ENCODE measurements at places on chromosomes 6 and 20. TPM values are rescaled to one million over a fixed set of nuclear protein-coding genes. Genes with fewer than 3 reads are reported as not detected.

Gene SLC24A3
- total RNA-seq: not detected

Gene ADGB
- total RNA-seq: not detected

Gene NOTCH4
- 0.37 TPM for total RNA-seq

Gene PSORS1C2
- not detected for total RNA-seq

Gene GPR6
- total RNA-seq: not detected

Gene THEMIS
- 14.3 TPM for total RNA-seq

Gene WFDC5
- not detected for total RNA-seq

Gene CLVS2
- not detected for total RNA-seq

Gene HLA-DQA2
- total RNA-seq: 0.45 TPM

Gene ANKRD66
- not detected for total RNA-seq

Gene ANKEF1
- total RNA-seq: 0.58 TPM

Gene ALDH5A1
- 11.7 TPM for total RNA-seq

Gene LSM2
- 146 TPM for total RNA-seq

Gene CEP162
- 3.5 TPM for total RNA-seq

Gene KCNQ5
- 13.7 TPM for total RNA-seq

Gene GSTA5
- total RNA-seq: not detected

Gene ELMO2
- 64.5 TPM for total RNA-seq

Gene TRIM15
- 0.24 TPM for total RNA-seq

Gene OPN5
- total RNA-seq: not detected

Gene SPATS1
- not detected for total RNA-seq

Gene LY6G6D
- not detected for total RNA-seq

Gene FAM209A
- 0.90 TPM for total RNA-seq

Gene ZNF292
- total RNA-seq: 63.7 TPM

Gene KIAA0408
- total RNA-seq: 8.2 TPM

Gene ABHD16B
- not detected for total RNA-seq

Gene OXT
- total RNA-seq: not detected

Gene RGS17
- not detected for total RNA-seq

Gene DYNLT1
- 103 TPM for total RNA-seq

Gene ADGRF1
- not detected for total RNA-seq

Gene LY86
- 1.2 TPM for total RNA-seq

Gene GCNT2
- total RNA-seq: 2.5 TPM

Gene MBOAT1
- total RNA-seq: 12.8 TPM

Gene NT5E
- 15.2 TPM for total RNA-seq

Gene C6orf52
- 3.0 TPM for total RNA-seq

Gene HFE
- total RNA-seq: 0.12 TPM

Gene MAD2L1BP
- 40.2 TPM for total RNA-seq

Gene TMEM14C
- 67.7 TPM for total RNA-seq

Gene NHLRC1
- 0.09 TPM for total RNA-seq

Gene TLDC2
- total RNA-seq: not detected
